ENCODE measurements at places on chromosomes 2 and 18. TPM values are rescaled to one million over a fixed set of nuclear protein-coding genes. Genes with fewer than 3 reads are reported as not detected.
A peak's percentile ranks its signal among the peaks of the same experiment; 100 is the strongest.

The FRZB gene
- 17.1 TPM for total RNA-seq

DNA sequence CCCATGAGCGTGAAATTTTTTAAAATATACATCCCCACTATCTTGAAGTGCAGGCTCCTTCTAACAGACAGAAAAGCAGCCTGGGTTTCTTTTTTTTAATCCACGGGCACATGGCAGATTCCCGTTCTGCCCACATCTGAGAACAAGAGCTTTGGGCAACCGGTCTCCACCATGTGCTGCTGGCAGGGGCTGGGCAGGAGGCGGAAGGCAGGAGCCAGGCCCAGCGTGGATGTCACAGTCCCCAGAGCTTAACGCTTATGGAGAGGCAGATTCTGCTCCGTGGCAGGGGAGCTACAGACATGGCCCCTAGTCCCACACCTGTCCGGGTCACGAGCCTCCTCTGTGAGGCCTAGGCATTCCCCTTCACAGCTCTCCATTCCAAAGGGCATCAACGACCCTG lies 503.0 kb upstream of the MYT1L start:
- DNase-seq, result no peak

DNA sequence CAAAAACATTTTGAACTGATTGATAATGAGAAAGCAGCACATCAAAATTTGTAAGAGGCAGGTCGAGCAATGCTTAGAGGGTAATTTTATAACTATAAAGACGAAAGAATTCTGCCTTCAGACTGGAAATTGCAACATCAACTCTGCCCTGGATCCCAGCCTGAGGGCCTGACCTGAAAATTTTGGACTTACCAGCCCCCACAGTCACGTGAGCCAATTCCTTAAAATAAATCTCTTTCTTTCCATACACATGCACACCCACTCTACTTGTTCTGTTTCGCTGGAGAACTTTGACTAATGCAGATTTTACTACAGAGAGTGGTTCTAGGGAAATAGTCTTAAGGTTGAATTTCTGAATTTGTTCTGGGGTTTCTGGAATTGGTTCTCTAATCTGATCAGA lies 14.6 kb upstream of the ACOXL start:
- no peak for DNase-seq

The CFAP221 gene
- total RNA-seq, result 7.3 TPM

- no peak for DNase-seq
Observed at GRCh38 chr2:160498137-160498536, 4.5 kb upstream of the RBMS1 start.

DNA sequence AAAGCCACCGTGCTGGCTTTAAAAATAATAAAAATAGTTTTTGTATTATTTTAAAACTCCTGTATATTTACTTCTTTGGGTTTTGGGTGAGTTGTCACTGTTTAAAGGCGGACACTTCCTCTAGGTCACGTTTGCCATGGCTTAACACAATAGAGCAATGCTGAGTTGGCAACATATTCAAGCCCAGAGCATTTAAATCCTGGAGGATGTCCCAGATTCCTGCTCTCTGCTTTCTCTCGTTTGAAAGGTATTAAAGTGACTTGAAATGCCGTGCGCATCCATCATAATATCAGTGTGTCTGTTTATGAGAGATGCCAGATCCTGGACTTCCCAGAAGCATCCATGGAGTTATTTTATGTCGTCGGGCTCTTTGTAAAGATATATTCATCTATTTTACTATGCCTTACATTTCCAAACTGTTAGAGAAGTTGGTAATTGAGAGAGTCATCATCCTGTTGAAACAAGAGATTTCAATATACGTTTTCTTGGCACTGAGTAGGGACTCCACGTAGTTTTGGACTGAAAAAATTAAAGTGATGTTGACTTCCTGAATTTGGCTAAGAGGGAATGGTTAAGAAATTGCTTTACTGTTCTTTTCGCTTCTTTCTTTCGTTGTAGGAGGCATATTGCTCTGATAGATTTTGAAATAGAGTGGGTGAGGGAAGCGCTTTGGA lies 150.6 kb downstream of the ZNF236 start:
- DNase-seq, result no peak

The HNRNPLL gene
- total RNA-seq, result 77.9 TPM

The ACVR2A gene
- total RNA-seq, result 157 TPM

- DNase-seq, result no peak
Observed at GRCh38 chr2:69615969-69616368, 27.6 kb downstream of the AAK1 start.

GRCh38 chr2:163467251-163467630 lies 268.6 kb downstream of the FIGN start:
- no peak for DNase-seq

GRCh38 chr18:55878224-55878623 lies 290.2 kb upstream of the TCF4 start:
- no peak for DNase-seq

DNA sequence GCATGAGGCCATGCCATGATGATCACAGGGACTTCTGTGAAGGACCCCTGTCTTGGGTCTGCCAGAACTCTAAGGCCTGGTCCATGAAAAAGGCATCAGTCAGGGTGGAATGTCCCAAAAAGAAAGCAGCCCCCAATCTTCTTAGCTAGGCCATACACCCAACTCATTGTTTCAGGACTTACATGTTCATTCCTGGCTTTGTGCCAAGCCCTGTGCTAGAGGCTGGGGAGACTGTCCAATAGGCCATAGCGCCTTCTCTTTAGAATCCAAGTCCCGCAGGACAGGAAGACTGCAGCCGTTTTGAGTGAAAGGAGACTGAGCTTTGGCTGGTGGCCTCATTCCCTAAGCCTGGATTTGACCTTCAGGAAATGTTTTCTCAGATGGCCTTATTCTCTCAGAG lies 247.3 kb downstream of the PRKCE start:
- DNase-seq, result no peak

- no peak for DNase-seq
Observed at GRCh38 chr18:37506001-37506400, 59.6 kb downstream of the CELF4 start.

DNA sequence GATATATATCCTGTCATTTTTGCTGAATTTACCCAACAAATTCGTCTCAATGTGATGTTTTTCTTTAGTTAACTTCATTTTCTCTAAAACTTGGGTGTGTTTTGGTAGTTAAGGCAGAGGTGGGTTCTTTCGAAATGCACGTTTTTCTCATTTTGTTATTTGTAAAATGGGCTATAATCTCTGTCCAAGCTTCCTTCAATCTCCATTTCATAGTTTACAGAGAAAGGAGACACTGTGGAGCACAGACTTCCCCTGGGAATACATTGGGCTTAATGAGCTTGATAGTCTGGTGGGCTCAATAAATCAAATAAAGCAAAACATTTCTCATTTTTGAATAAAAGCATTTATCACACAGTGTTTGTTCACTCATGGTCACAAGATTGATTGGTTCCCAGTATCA lies 145.1 kb downstream of the AGPS start:
- DNase-seq, result no peak

The ABCB11 gene
- total RNA-seq, result under 0.01 TPM

- no peak for DNase-seq
Observed at GRCh38 chr2:96830044-96830562, 13.7 kb downstream of the ANKRD23 start.

DNA sequence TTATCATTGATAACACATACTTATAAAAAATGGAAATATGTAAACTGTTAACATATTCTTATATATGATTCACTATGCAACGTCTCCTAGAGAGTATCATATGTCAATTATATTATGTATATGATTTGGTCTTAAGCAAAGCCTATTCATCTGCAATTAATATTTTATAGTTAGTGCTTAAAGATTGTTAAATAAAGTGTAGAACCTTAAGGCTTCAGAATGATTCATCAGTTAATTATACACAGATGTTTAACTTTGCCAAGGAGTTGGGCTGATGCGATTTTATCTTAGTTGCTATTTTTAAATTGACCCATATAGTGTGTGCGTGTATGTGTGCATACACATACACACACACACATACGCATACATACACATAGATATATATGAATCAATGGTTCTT lies 323.1 kb downstream of the RBM43 start:
- no peak for DNase-seq

DNA sequence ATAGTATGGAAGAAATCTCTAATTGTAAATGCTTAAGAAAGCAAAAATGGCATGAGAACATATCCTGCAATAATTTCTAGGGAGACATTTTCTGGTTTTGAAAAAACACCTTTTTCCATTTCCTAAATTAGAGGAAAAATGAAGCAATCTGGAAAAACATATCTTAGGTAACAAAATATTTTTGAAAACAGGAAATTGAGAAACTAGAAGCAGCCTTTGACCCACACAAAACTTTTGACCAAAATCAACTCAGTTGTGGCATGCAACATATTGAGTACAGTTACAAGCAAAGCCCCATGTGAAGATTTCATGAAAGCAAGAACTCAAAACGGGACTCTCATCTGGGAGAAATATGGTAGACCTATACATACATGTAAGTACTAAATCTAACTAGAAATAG lies 28.6 kb upstream of the CHAC2 start:
- no peak for DNase-seq

- DNase-seq, result no peak
Observed at GRCh38 chr2:129796801-129797488, 182.5 kb upstream of the RAB6C start.

GRCh38 chr2:165660361-165660760 lies 133.7 kb downstream of the GALNT3 start:
- DNase-seq, result no peak

GRCh38 chr18:71374294-71375000 lies 1085.6 kb downstream of the SOCS6 start:
- DNase-seq, result no peak

- DNase-seq, result no peak
Observed at GRCh38 chr18:53664575-53664974, 559.9 kb downstream of the MBD2 start.

The ATP8B1 gene
- 5.7 TPM for total RNA-seq

The FAM110C gene
- 8.6 TPM for total RNA-seq

DNA sequence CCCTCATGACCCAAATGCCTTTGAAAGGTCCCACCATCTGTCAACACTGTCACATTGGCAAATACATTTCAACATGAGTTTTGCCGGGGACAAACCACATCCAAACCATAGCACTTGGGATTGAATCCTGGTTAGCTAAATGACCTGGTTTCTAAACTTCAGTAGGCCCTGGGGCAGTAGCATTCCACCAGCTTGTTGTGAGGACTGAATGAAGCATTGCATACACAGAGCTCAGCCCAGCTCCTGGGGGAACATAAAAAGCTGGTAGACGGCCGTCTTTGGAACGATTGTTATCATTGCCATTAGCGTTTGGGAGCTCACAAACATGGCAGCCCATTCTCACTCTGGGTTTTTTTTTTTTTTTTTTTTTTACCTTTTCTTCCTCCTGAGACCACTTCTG lies 57.5 kb upstream of the CXCR4 start:
- no peak for DNase-seq

The HDLBP gene
- 159 TPM for total RNA-seq

The KIF5C gene
- total RNA-seq, result 388 TPM

The MYOM1 gene
- total RNA-seq, result 0.82 TPM

- no peak for DNase-seq
Observed at GRCh38 chr2:106336737-106337136, 131.5 kb downstream of the RGPD3 start.

- no peak for DNase-seq
Observed at GRCh38 chr2:227932001-227932400, 60.6 kb downstream of the DAW1 start.

DNA sequence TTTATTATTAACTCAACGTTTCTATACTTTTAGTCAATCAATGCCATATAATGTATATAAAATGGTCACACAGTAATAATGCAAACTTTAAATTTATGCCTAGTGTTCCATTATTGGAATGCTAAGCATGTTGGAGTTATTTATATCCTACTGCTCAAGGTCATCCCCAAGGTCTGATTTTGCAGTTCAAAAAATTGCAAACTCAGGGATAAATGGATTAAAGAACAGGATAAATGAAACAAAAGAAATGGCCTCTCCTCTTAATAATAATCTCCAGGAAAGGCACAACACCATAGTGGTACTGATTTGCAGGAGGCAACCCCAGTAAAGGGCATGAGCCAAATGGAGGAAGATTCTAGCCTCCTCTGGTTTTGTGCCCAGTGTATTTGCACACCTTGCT lies 436.4 kb downstream of the EPHA4 start:
- no peak for DNase-seq

DNA sequence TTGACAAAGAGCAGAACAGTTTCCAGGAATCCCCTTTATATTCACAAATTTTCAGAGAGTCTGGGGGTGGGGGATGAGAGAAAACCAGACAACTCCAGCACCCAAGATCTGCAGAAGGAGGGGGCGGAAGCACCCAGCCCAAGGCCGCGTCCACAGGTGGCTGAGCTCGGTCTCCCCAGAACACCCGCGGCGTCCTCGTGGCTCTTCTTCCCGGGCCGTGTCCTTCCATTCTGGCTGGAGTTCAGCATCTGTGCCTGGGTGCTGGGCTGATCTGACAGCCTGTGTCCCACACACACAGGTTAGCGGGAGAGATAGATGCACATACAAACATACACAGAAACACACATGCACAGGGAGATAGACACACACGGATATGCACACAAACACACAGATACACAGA lies 455.8 kb upstream of the SALL3 start:
- DNase-seq, result no peak

- DNase-seq, result no peak
Observed at GRCh38 chr2:238241970-238242369, 2.1 kb upstream of the HES6 start.

- DNase-seq, result no peak
Observed at GRCh38 chr2:105413206-105413605, 14.4 kb upstream of the FHL2 start.

DNA sequence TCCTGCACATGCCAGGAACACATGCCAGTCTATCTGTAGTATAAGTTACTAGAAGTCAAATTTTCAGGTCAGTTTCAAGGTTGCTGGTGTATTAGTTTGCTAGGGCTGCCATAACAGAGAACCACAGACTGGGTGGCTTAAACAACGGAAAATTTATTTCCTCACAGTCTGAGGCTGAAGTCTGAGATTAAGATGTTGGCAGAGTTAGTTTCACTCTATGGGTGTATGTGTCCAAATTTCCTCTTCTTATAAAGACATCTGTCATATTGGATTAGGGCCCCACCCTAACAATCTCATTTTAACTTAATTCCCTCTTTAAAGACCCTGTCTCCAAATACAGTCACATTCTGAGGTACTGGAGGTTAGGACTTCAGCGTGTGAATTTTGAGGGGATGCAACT lies 26.5 kb downstream of the B3GNT7 start:
- no peak for DNase-seq

GRCh38 chr2:211396815-211397214 lies 840.4 kb downstream of the CPS1 start:
- no peak for DNase-seq

GRCh38 chr18:34493566-34494358 lies 216.3 kb upstream of the DTNA start:
- peak; percentile 60 for DNase-seq
